ENCODE measurements at places on chromosomes 4 and X. TPM values are rescaled to one million over a fixed set of nuclear protein-coding genes. Genes with fewer than 3 reads are reported as not detected.

The EPHA5 gene
- 0.10 TPM for total RNA-seq

The PIR gene
- 26.3 TPM for total RNA-seq

DNA sequence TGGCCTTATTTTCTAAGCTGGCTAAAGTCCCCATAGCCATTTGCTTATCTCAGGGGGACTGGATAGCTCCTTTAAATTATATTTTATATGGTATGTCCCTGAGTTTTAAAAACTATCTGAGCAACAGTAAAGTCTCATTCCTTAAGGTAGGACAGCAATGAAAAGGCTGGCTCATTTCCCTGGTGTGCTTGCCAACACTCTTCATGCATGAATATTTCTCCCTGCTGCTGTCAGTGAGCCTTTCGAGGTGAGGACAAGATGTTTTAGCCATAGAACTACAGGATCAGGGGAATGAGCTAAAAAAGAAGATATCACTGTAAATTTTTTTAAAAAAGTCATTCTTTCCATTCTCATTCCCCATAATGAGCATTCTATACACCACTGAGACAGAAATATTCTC lies 427.3 kb upstream of the FAM241A start:
- DNase-seq: no peak

DNA sequence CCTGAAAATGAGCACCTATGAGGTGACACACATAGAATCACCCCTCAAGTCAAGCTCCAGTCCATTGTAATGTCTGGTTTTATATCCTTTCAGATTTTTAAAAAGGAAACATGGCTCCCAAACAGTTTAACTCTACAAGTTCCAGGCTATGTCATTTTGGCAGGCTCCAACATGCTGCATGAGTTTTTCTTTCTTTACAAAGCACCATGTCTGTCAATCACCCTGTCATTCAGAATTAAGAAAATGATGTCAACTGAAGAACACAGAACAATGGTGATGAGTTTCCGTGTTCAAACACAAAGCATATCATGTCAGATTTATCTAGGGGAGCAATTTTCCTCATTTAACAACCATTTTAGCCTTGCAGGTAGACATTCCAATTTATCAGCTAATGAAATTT lies 106.5 kb downstream of the AMMECR1 start:
- DNase-seq: no peak

The PABPC5 gene
- 3.8 TPM for total RNA-seq

The ZNF280C gene
- total RNA-seq: 5.0 TPM

DNA sequence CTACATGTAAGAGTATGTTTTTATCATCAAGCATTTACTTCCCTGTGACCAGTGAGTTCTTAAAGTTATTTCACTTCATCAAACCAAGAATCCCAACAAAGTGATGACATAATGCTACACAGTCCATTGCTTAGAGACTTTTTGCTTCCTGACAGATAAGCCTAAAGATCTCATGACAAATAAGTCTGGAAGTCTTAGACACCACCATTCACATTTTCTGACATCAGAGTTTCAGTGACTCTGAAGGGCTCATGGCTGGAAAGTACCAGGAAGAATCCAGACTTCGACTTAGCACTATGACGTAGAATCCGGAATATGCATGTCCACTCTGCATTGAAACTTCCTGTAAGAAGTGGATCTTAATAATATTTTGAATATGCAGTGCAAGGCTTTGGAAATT lies 53.7 kb downstream of the CLDN22 start:
- DNase-seq: no peak

The KCNIP4 gene
- total RNA-seq: not detected

DNA sequence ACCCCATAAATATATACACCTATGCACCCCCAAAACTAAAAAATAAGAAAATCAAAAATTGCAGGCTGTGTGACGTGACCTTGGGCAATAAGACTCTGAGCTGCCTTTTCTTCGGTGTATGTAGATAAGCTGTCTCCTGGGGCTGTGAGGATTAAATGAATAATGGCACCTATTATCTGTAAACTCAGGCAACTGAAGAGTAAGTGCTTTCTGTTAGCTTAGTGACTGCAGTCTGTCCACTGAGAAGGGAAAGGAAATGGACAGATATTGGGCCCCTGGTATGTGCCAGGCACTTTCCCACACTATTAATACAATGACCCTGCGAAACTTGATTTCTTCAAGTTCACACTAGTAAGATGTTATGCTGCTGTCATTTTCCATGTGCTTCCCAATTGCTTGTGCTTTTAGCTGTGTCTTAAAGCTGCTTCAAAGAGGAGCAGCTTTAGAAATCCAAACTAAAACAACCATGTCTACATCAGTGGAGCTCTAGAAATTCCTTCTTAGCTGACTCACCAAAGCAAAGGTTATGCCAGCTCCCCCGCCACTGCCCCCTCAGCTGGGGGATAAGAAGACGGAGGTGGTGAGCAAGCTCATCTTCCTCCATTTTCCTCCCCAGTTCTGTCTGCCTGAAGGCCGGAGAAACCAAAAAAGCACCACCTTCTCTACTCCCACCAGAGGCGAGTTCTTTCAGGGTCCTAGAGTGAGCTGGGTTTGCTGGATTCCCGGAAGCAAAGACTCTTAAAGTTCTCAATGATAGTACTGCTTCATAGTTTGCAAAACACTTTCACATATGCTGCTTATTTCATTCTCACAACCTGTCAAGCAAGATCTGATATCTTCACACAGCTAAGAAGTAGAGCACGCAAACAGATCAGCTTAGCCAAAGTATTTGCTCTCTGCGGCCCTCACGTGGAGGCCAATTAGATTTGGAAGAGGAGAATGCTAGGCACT lies 8.8 kb upstream of the DGAT2L6 start:
- no peak for DNase-seq

DNA sequence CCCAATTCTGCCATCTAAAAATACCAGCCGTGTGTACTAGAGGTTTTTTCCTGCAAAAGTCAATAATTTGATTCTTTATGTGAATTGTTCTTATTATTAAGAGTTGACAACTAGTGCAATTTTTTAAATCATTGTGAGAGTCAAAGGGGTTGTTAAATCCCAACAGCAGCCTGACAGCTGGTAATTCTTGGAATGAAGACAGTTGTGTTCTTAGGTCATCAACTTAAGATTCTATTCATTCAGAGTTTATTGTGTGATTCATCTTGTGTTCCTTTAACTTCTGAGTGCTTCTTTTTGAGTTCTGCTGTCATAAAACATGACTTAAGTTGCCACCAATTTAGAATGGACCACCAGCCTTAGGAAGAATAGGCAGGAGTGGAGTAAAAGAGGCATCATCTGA lies 329.0 kb downstream of the NAF1 start:
- DNase-seq: no peak

DNA sequence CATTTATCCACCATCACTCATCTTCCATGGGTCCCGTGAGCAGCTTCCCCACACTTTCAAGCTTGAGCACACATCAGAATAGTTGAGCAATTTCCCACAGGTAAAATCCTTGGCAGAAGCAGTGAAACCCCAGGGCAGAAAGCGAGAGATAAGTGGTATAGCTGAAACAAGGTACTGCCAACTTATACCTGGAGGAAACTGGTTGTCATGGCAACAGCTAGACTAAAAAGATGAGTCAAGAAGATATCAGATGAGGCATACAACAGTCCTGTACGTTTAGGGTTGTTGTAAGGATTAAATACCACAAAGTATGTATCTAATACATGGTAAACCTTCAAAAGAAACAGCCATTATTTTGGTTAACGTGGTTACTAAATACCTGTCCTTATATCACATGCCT lies 66.9 kb upstream of the PHOX2B start:
- DNase-seq: no peak

The TSPAN7 gene
- 35.2 TPM for total RNA-seq

DNA sequence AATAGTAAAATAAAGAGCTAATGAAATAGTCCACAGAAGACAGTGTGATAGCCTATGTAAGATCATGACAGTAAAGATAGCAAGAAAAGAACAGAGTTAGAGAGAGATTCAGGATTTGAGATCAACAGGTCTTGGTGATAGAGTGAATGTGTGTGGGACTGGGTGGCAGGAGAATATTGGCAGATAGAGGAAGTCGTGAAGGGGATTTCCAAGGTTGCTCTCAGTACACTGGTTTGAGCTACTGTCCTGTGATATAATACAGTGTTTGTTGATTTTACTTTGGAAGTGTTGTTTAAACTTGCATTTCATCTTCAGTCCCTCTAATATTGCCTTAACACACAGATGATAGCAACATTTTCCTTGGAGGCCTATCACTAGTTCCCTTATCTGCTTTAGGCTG lies 44.1 kb downstream of the DTHD1 start:
- no peak for DNase-seq
